NCI-H187 treated with DMSO at 0.1 percent for 48 hours (cell line): ENCODE measurements at places on chromosomes 11 and 22.

DNA sequence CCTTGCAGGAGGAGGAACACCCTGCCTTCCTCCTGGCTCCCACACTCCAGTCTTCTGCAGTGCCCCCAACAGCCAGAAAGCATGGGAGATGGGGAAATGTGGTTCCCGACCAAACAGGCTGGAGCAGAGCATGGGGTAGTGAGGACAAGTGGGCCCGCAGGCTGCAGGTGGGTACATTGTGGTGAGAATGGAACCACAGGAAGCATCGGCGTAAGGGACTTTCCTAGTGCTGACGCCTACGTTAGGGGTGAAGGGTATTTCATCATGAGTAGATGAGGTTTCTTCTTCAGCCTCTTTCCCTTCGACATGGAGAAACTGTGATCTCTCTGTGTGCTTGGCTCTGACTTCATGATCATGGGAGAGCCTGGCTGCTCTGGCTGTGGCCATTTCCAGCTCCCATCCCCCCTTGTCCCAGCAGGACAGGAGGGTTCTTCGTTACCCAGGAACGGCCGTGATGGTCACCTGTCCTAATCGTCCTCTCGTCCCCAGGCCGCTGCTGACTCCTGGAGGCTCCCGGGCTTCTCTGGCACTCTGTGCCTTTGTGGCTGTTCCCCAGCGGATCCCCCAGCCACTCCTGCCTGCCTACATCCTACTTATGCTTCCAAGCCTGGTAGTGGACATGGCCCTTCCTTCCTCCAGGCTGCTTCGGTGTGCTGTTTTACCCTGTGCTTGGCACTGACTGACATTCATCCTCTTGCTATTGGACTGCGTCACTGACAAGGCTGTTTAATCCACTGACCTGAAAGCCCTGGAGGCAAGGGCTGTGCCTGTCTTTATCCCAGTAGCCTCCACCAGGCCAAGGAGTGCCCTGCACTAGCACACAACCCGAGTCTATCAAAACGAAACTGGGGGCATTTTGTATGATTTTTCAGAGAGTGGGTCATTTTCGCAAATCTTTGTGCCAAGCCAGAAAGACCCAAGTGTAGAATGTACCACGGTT lies 65.2 kb upstream of the CECR2 start:
- DNase-seq, result no peak

DNA sequence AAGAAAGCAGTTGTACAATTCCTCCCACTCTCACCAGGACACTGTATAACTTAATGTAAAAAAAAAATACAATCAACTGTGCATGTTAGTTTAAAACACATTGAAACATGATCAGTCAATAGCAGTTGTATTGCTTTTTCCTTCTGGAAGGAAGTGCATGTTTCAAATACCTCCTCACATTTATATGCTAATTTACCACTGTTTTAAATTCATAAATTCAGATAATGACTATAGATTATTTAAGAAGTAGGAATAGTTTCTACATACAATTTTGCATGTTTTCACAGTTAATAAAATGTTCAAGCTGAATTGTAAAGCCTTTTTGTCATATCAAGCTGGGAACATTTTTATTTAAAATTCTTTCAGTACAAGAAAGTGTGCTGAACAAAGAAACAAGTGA lies 3.3 kb downstream of the GRIA4 start:
- no peak for DNase-seq

- no peak for DNase-seq
These were observed 34.8 kb upstream of the DKK3 start for GRCh38 chr11:12043221-12043620.

DNA sequence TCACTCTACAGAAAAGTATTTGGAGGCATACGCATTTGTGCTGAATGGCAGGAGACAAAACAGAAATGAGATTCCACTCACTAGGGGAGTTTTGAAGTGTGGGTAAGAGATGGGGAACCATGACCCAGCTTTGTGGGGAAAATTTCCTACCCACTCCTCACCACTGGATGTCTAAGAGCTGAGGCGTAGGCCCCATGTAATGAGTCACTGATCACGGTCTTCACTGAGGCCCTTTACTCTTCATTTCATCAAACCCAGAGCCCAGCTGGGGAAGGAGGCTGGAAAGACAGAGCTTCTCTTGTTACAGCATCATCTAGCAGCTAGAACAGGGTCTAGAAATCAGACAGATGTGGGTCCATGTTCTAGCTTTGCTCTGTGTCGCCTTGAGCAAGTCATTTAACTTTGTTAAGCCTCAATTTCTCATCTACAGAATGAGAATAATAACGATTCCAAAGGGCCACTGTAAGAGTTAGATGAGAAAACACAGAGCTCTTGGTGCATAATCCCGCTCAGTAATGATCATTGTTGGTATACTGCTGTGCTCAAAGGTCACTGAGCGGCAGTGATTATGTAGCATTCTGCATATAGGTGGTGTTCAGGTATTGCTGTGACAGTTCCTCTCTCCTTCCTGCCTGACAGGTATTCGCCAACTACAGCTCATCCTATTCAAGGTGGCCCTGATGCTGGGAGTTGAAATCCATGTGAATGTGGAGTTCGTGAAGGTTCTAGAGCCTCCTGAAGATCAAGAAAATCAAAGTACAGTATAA lies 97.2 kb downstream of the MICAL2 start:
- DNase-seq, result no peak

DNA sequence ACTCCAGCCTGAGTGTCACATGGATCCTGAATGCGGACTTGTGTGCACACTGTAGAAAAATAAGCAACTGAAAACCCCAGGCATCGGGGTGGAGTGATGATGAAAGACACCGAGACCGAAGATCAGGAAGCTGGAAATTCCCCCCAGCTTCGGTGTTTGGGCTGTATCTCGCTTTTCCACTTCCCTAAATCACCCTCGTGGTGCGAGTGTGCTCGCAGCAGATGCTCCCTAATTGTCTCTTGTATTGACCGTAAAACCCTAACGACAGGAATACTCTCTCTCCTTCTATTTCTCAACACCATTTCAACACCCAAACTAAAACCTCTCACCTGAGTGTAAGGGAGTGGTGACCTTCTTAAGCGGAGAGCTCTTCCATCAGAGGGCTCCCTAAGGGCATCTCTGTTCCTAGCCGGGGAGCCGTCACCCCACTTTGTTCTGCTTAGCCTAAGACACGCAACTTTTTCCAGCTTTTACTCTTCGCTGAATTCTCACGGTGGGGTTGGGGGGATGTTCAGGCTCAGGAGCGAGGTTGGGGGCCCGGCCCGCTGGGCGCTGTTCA lies 635 bp upstream of the GRK3 start:
- DNase-seq, result no peak

DNA sequence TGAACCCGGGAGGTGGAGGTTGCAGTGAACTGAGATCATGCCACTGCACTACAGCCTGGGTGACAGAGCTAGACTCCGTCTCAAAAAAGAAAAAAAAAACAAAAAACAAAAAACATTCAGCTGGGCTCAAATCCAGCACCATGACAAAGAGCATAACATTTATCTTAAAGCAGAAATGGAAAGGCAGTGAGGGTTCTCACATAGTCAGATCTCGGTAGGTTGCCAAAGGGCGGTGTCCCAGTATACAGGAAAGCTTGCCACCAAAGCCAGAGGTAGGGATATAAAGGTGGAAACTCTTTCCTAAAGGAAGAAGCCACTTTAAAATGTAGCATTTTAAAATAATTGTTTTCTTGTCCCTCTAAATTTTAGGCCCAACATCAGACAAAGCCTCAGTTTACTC lies 22.4 kb upstream of the CAPRIN1 start:
- no peak for DNase-seq

- no peak for DNase-seq
These were observed 465.5 kb downstream of the INSC start for GRCh38 chr11:15580056-15580774.

GRCh38 chr11:106990331-106990730 lies 27.9 kb downstream of the GUCY1A2 start:
- DNase-seq, result no peak
